OCI-LY7 (cell line): ENCODE measurements at places on chromosomes 1 and 21.

- no peak for DNase-seq
Observed at GRCh38 chr1:26158908-26159742, at the start of gene FAM110D. Gene FAM110D (plus strand): TSS chr1:26159079. CDS start chr1:26161292, 2,213 bp downstream.

- no peak for DNase-seq
Observed at GRCh38 chr1:178094739-178095645, 1.1 kb downstream of the RASAL2 start.

DNA sequence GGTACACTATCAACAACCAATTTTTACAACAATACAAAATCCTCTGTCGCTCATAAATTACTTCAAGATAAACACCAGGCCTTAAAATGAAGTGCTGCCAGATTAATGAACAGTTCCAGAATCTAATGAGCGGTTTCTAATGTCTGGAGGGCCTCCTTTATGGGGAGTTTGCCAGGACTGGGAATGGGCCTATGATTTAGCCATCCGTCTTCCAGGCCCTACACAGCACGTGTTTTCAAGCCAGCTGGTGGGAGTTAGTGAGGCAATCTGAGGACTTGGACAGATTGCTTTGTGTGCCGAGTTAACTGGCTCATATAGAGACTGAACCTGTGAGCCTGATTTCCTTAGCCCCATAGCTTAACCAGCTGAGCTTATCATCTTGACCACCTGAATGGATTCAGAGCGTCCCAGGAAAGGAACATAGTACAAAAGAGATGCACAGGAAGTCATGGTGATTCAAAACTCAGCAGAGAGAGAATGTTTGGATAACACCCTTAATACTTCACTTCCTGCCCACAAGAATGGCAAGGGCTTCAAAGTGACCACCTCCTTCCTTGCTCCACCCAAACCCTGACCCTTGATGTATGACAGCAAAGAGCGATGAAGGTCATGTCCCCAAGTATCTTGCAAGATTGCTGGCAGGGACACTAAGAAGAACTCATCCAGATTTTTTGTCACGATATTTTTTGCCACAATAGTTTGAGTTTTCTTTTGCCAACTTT, 143.5 kb downstream of the SLC30A10 start:
- no peak for DNase-seq

- no peak for DNase-seq
Observed at GRCh38 chr21:33008333-33009051, 17.2 kb upstream of the OLIG2 start.

DNA sequence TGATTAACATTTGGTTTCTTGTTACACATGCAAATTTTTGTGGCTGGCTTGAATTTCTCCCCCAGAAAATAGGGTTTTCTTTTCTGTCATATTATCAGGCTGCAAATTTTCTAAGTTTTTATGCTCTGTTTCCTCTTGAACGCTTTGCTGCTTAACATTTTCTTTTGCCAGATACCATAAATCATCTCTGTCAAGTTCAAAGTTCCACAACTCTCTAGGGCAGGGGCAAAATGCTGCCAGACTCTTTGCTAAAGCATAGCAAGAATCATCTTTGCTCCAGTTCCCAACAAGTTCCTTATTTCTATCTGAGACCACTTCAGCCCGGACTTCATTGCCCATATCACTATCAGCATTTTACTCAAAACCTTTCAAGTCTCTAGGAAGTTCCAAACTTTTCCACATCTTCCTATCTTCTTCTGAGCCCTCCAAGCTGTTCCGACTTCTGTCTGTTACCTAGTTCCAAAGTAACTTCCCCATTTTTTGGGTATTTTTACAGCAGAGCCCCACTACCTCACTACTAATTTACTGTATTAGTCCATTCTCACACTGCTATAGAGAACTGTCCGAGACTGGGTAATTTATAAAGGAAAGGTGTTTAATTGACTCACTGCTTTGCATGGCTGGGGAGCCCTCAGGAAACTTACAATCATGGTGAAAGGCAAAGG, 486.9 kb upstream of the NCAM2 start:
- DNase-seq = no peak

- peak; percentile 56 for DNase-seq
Observed at GRCh38 chr1:197399755-197400521, 131.9 kb downstream of the CRB1 start.

GRCh38 chr1:63403386-63403785, 36.0 kb downstream of the ALG6 start:
- DNase-seq = no peak

DNA sequence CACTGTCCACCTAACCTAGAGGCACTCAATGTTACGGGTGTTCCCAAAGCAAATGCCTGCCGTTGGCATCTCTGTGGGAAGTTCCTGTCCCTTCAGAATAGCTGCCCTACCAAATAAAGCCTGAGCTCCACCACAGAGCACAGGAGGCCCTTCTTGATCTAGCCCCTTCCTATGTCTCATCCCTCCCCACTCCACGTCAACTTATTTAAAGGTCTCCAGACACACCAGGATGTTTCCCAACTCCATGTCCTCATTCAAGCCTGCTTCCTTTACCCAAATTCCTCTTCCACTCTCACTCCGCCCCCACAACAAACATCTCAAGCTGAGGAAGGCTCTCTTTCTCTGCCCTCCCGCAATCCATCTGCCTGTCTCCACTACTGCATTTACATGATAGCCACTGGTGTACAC, 87.7 kb downstream of the TGFBR3 start:
- DNase-seq = no peak

GRCh38 chr1:236862615-236863211, 67.6 kb downstream of the MTR start:
- DNase-seq = no peak

DNA sequence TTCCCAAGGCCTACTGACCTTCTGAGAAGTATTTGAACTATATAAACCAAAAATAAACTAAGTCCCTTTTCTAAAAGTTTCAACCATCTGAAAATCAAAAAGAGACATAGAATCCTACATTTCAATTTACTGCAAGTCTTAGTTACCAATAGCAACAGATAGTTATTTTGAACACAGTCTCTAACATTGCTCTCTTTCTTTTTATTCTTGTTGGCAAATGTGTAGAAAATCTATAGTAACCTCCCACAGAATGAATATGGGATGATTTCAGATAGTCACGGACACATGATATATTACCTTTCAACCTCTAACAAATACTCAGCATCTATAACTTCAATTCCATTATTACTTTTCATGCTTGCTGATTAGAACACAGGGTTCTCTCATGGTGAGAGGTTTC, 68.9 kb upstream of the RAB3GAP2 start:
- DNase-seq = no peak

DNA sequence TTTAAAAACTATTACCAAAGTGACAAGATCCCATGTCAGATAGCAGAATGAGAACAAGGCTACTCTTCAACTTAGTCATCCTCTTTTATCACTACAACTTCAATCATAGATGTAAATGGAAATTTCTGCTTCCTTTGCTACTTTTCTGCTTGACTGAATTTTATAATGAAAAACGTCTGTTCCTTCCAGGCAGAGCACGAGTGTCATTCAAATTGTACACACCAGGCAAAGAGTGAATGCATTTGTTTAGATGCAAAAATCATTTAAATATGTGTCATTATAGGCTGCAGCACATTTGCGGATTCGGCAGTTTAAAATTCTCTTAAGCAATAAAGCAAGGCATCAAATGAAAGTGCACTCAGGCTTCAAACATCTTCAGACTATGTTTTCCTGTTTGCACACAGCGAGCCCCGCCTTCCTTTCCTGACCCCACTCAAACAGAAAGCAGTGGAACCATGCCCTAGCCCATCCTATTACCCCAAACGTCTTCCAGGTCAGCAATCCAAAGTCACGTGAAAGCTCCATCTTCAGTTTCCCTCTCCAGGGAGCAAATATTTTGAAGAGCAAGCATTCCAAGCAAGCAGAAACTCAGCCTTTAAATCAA, 99.6 kb downstream of the APP start:
- DNase-seq = peak; percentile 38

GRCh38 chr1:8462371-8462892, 144.5 kb downstream of the SLC45A1 start:
- no peak for DNase-seq

DNA sequence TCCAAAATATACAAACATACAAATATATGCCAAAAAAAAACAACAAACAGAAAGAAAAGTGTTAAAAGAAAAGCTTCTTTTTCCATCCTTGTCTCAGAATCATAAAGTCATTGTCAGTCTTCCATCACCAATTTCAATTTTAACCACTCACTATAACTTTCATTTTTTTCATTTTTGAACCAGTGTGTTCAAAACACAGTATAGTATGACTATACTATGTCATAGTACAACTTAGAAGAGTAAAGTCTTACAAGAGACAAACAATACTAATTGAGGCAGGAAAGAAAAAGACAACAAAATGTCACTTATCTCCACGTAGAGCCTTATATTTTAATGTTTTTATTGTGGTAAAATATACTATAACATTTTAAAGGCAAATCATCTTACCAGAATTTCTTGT, 7.6 kb downstream of the NSL1 start:
- DNase-seq = no peak
